ENCODE measurements at places on chromosomes 3 and 15.
A peak's percentile ranks its signal among the peaks of the same experiment; 100 is the strongest.

DNA sequence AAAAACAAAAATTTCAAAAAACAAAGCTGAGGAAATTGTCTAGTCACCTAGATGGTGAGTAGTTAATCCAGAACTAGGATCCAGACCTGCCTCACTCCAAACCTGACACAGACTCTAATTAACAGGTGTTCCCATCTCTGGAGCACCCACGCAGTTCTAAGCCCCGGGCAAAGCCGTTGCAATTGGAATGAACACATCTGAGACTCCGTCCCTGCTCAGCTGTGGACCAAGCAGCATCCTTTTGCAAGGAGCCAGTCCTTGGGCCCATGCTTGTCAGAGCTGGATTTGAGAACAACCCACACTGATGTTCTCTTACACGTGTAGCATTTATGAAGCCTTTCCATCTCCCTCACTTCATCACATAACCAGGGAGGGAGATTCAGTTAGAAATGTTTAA is 54.8 kb downstream of the LMCD1 start:
- DNase-seq: no peak

DNA sequence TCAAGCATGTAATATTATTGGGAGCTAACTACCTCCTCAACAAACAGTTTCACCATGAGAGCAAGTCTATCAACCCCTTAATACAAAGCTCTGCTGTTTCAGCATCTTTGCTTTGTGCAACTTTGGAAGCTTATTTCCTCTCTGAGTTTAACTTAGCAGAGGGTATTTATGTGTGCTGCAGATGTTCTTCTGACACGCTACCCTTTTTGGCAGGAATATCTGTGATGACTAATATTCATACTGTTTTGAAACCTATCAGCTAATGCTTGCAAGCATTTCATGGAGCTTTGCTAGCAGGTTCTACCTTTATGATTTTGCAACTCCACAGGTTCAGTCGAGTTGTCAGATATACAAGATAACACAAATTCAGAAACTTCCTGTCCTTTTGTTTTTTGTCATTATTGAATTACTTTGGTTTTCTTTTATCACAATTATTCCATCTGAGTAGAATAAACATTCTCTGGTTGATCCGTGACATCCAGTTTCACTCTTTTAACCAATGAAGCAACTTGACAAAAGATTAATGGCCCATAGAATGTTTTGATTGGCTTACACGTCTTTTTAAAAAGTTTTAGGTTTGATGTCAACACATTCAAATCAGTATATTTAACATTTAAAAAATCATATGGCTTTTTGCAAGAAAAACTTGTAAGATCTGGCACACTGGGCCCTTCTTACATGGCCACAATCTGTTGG is 1.7 kb upstream of the SLC9A9 start:
- no peak for DNase-seq

GRCh38 chr3:129502641-129503408 is 25.6 kb upstream of the RHO start:
- DNase-seq: no peak

GRCh38 chr3:51338632-51339031 is 46.5 kb upstream of the MANF start:
- DNase-seq: no peak

DNA sequence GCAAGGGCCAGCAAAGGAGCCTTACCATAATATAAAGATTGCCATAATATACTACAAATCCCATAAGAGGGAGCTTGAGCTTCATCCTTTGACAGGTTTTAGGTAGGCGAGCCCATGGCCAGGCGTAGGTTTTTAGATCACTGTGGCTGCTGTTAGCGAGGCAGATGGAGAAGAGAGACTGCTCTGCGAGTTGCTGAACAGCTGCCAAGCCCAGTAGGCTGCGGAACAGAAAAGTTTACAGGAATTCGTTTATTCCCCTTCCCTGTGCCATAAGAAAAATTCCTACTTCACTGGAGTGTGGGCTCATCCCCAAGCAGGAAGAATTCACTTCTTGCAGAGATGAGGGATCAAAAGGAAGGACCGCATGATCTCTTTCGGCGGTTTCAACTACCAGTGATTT is 30.5 kb downstream of the TMED3 start:
- no peak for DNase-seq

DNA sequence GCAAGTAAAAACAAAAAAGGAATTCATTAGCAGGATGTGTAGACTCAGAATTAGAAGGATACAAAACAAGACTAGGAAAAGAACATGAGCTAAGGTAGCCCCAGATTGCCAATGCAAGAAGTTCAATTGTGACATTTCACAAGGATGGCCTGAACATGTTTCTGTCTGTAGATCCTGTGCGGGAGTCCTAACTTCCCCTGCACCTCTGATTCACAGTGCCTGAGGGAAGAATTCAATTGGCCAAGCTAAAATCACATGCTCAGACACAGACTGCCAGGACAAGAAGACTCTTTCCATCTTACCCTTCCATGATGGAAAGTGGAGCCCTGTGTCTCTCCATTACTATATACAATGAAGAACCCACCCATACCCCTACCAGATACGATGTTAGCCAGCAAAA is 251.5 kb downstream of the KCNH8 start:
- DNase-seq: no peak

- no peak for DNase-seq
Observed at GRCh38 chr15:40270246-40270995, 12.4 kb downstream of the ANKRD63 start.

DNA sequence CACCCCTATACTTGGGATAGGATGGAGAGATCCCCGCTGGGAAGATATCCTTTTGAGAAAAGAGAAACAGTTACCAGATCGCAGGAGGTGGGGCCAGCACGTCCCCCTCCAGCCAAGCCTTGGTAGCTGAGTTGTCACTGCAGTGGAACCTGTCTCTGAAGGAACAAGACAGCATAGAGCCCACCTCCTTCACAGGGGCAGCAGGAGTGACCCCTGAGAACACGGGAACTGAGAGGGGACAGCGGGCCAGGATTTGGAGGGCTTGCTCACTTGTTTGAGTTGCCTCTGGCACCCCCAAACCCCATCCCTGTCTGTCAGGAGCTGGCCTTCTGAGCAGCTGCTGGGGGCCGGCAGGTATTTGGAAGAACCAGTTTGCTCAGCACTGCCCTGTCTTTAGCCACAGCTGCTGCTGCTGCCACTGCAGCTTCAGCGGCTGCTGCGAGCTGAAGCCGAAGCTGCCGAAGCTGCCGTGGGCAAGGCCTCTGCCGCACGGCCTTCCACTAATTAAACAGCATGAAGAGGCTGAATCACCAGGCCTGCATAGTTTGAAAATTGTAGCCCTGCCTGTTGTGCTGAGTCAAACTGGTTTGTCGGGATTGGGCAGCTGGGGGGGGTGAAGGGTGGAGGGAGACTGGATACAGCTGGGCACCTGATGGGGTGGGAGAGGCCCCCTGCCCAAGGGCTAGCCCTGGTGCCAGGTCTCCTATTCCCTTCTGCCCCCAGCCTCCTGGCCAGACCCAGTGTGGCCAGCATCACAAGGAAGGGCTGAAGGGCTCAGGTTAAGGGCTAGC is 4.0 kb downstream of the EPHB3 start:
- DNase-seq: no peak

DNA sequence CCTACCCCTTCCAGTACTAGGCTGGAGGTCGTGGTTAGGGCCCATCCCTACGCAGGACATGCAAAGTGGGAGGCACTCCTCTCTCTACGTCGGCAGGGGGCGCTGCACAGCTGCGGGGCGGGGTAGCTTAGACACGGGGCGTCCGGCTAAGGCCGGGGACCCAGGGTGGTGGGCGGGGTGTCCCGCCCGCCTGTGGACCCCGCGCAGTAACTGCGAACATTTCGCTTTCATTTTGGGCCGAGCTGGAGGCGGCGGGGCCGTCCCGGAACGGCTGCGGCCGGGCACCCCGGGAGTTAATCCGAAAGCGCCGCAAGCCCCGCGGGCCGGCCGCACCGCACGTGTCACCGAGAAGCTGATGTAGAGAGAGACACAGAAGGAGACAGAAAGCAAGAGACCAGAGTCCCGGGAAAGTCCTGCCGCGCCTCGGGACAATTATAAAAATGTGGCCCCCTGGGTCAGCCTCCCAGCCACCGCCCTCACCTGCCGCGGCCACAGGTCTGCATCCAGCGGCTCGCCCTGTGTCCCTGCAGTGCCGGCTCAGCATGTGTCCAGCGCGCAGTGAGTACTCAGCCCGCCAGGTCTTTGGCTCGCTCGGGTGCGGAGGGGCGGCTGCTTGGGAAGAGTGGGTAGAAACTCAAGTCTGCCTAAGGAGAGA is at the start of gene IL12A:
TSS of gene IL12A (plus strand) at position 219 of the 655 bp plus-strand sequence.
- peak; percentile 59 for DNase-seq

DNA sequence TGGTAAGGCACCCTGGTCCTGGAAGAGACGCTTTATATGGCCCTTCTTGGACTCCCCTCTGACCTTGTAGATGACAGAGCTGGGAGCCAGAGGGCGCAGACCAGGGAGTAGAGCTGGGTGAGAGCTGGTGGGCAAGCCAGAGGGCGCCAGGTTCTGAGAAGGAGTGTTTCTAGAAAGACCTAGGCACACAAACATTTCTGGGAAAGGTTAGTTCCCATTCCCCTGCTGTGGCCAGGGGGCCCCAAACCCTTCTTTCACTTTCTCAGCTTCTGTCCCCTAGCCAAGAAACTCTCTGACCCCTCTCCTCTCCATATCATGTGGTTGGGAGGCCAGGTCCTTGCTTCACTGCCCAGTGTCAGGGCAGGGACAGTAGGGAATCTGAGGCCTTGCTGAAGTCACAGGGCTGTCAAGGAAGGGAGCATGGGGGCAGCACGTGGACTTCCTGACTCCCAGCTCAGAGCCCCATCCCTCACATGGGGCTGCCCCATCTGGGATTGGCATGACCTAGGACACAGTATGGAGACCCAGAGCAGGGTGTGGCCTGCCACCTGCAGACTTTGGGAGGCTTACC is 3.6 kb downstream of the HEMK1 start:
- no peak for DNase-seq

DNA sequence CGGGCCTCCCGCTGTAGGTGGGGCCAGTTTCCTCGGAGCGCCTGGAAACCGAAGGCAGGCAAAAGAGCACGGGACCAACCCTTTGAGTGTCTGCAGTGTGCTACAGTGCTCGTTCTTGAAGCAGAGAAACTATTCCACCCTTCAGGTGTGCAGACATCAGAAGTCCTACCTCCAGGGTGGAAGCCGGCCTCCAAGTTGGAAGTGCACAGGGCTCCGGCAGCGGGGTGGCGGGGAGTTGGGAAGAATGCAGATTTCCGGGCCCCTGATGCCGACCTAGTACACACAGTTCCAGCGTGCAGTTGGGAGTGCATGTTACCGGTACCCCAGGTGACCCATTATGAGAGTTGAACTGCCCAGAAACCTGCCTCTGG is 3.0 kb downstream of the KLF13 start:
- no peak for DNase-seq

GRCh38 chr3:30449290-30449632 is 157.1 kb upstream of the TGFBR2 start:
- no peak for DNase-seq

- no peak for DNase-seq
Observed at GRCh38 chr15:41417418-41418195, 712 bp downstream of the RTF1 start.

DNA sequence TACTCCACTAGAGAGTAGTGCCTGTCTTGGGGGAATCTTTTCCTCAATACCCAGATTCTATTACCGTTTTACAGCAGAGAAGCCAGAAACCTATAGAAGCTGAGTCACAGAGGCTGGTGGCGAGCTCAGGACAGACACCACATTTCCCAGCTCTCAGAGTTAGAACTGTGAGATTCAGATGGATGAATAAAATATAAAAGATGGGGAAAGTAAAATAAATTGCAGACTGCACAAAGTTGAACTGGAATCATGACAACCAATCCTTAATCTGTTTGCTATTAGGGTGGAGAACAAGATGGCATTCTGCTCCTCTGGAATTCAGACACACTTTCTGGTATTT is 40.5 kb upstream of the CMSS1 start:
- DNase-seq: no peak

GRCh38 chr3:198113206-198114053 is 153.4 kb downstream of the LMLN start:
- no peak for DNase-seq

GRCh38 chr15:100341239-100341749 is 481 bp downstream of the ADAMTS17 start:
- DNase-seq: no peak

DNA sequence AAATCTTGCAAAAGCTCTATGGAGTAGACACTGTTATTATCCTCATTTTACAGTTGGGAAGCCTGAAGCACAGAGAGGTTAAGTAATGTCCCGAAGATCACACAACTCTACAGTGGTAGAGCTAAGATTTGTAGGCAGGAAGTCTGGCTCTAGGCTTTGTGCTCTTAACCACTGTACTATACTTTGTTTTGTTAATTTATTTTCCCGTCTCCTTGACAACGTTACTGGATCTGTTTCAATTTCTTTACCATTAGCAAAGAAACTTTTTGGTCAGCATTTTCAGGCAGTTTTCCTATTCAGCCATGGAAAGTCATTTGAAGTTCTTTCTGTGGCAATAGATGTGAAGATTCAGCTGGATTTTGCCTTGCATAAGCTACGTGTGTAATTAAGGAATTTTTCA is 51.7 kb downstream of the OTOL1 start:
- no peak for DNase-seq

DNA sequence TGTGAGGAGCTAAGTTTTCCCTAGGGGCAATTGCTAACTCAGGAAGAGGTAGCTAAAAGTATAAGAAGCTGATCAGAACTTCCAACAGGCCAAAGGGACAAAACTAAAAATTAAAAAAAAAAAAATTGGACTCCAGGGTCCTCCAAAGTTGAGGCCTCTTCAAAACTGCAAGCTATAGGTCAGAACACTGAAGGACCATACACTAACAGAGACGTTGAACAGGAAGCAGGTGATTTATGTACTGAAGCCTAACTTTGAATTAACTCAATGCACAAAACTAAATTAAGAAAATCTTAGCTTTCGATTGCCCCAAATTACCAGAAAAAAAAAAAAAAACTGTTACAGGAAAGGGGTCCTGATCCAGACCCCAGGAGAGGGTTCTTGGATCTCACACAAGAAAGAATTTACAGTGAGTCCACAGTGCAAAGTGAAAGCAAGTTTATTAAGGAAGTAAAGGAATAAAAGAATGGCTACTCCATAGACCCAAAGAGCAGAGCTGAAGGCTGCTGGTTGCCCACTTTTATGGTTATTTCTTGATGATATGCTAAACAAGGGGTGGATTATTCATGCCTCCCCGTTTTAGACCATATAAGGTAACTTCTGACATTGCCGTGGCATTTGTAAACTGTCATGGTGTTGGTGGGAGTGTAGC is 442.8 kb upstream of the NECTIN3 start:
- no peak for DNase-seq
